Activated naive CD4-positive, alpha-beta T cell (primary cell): ENCODE measurements at places on chromosomes 6 and 20.
A peak's percentile ranks its signal among the peaks of the same experiment; 100 is the strongest.

GRCh38 chr20:56626367-56627121 is 2.6 kb upstream of the TFAP2C start:
- no peak for DNase-seq

- DNase-seq, result peak; percentile 62
These were observed at the start of gene DTD1 for GRCh38 chr20:18587665-18588573. Gene DTD1, plus strand, starts transcription at chr20:18588054. Its CDS starts 19 bp downstream, at chr20:18588073.

GRCh38 chr6:114339706-114340105 is 3.1 kb downstream of the HS3ST5 start:
- no peak for DNase-seq

DNA sequence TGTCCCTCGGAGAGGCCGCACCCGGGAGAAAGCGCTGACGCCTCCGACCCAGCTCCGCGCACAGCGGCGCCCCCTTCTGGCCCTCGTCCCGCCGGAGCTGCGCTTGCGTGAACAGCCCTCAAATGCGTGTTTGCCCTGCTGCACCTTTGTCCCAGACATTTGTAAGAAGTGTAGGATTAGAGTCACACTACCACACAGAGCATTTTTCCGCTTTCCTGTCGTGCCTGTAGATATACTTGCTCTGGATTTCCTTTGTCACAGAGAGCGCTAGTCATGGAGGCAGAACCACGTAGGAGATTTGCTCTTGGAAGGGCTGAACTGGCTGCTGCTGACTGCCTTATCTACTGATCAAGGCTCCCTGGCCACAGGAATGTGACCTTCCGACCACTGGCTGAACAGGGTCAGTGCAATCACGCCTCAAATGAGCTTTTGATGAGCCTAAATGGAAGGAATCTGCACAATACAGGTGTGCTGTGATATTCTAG is 62.3 kb downstream of the PAX1 start:
- DNase-seq, result no peak

- DNase-seq, result no peak
These were observed 173.8 kb downstream of the HIVEP2 start for GRCh38 chr6:142771162-142771561.
